ENCODE measurements at places on chromosomes 7 and 10.

DNA sequence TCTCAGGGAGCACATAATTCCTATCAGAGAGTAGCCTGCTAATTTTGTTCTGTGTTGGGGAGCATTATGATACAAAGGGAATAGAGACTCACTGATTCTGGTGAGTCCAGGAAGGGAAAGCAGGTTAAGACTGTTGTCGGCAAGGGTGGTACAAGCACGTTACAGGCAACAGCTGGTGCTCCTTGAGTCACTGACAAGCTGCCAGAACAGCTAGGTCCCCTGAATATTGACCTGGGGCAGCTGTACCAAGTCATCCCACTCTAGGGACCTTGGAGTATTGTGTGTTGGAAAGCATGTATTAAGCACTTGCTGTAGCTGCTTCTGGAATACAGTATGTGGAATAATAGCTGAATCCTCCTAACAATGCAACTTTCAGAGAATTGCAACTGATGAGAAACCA lies 37.0 kb upstream of the GLCCI1 start:
- no peak for DNase-seq

DNA sequence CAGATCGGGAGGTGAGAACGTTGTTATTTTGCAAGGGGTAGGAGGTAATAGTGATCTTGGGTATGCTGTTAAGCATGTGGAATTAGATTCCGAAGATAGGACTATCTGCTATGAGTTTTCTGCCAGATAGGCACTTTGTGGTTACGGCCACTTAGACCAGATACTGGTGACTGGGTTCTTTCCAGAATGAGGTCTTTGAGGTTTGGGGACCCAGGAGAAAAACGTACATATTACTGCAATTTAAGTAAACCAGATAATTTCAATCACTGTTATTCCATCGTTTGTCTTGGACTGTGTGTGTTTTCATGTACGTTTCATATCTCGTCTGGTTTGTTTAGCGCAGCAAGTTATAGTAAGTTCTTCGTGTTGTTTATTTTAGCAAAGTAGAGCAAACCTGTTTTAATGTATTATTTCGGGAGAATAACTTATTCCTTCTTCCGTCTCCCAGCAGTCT lies 312 bp downstream of the ARL4A start:
- DNase-seq = no peak

GRCh38 chr10:27644307-27644939 lies 101.2 kb downstream of the MKX start:
- no peak for DNase-seq

DNA sequence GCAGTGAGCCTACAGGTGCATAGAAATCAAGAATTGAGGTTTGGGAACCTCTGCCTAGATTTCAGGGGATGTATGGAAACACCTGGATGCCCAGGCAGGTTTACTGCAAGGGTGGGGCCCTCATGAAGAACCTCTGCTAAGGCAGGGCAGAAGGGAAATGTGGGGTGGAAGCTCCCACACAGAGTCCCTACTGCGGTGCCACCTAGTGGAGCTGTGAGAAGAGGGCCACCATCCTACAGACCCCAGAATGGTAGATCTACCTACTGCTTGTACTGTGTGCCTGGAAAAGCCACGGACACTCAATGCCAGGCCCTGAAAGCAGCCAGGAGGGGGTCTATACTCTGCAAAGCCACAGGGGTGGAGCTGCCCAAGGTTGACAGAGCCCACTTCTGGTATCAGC lies 533.5 kb downstream of the GPAM start:
- DNase-seq = no peak

DNA sequence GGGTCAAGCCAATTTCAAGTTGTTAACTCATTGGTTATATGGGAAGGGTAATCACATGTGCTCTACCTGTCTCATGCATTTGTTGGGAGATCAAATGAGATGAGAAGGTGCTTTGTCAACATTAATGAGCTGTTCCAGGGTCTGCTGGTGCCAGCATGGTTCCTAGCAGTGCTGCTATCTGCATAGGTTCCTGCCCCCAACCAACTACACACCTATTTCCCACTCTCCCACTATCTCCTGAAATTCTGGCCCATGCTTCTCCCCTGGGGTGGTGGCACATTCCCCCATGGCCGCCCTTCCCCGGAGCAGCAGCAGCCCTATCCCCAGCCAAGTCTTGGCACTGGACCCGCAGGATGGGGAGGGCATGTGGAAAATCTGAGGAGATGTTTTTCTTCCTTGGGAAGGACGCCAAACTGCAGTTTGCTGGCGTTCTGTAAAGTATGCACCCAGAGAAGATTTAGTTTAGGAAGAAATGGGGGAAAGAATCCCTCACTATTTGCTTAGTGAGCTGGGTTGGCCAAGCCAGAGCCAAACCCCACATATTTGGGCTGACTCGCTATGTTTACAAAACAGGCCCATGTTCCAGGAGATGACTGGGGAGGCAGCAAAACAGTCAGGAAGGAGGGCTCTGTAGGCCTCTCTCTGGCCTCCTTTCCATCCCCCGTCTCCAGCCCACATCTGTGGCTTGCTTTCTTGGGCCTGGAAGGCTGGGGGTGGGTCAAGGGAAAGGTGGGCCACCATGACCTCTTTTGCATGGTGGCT lies 42.5 kb downstream of the PPP1R3C start:
- no peak for DNase-seq

DNA sequence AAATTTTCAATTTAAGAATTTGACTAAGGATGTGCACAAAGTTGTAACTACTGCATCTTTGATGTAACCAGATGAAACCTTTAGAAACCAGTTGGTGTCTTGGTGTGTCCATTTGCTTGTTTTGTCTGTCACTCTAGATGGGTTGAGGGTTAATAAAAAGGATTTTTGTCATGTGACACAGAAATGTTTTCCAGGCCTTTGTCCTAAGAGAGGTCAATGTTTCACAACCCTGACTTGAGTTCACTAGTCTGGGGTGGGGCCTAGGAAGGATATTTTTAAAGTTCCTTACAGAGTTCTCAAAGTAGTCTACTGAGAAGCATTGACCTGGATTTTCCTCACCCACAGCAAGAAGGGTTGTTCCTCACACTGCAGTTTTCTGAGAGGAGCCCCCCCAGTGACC lies 90.3 kb downstream of the HERPUD2 start:
- no peak for DNase-seq

DNA sequence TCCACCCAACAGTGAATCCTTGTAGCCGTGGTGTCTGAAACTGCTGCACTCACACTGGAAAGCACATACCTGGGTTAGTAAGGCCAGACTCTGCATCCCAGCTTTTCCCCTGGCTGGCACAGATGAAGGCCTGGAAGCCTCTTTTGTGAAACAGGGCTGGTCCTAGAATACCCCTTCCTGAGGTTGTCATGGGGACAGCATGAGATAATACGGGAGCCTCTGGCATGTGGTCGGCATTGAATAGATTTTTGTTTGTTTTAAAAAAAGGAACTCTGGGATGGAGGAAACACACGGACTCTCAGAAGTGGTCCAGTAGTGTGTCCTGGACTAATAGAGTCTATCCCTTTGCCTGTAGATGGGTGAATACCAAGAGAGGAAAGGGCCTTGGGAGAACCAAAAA lies 129.7 kb downstream of the TMEM178B start:
- no peak for DNase-seq

GRCh38 chr10:130022511-130023299 lies 58.6 kb upstream of the EBF3 start:
- DNase-seq = no peak

- no peak for DNase-seq
These were observed 319.7 kb downstream of the PTPRN2 start for GRCh38 chr7:158267742-158268435.

DNA sequence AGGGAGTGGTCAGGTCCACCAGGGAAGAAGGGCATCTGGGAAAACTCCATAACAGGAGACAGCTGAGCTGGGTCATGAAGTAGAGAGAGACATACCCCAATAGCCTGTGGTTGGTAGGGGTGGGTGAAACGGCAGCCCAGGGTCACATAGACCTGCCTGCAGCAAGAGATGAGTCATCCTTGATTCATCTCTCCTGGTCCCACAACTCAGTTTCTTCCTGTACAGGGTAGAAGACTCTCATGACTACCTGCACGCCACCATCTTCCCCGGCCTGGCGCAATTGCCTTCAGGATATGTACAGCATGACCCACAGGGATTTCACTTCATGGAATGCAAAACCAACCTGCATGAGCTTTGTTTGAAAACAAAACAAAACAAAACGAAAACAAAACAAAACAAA lies 45.1 kb upstream of the ADAM12 start:
- no peak for DNase-seq

- peak; percentile 28 for DNase-seq
These were observed 742 bp downstream of the LMBR1 start for GRCh38 chr7:156892081-156892800.

DNA sequence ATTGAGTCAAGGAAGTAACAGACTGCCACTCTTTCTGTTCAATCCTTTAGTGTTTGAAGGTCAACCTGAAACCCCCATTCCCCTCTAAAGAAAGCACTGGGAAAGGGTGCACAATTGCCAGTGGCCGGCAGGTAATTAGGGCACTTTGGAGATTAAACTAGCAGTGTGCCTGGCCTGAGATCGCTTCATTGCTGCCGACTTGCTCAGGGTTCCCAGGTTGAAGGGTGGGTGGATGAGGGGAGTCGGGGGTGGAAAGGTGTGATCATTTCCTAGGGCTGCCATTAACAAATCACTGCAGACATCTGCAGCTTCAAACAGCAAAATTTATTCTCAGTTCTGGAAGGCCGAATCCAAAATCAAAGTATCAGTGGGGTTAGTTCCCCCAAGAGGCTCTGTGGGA lies 16.3 kb upstream of the BTBD16 start:
- DNase-seq = no peak

DNA sequence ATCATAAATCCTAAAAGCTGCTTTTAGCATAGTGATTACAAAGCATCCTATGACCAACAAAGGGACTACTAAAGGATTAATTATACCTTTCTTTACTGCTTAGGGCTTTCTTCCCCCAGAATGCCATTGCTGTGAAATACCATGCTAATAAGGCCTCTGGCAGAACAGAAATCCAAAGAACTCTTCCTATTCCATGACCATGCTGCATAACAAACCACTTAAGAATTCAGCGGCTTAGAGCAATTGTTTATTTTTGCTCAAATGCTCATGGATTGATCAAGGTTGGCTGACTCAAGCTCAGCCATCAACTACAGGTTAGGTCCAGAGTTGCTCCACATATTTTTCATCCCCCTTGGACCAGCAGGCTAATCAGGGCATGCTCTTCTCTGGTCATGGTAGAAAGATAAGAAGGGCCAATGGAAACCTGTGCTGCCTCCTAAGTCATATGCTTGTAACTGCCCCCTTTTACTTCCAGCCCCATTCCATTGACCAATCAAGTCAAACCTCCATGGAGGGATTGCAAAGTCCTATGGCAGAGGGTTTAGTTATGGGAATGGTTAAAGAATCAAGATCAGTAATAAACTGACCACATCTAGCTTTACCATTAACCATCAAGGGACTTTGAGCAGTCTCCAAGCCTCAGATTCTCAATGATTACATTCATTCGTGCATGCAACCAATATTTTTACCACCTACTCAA lies 244.4 kb upstream of the FZD1 start:
- no peak for DNase-seq

- no peak for DNase-seq
These were observed 7.6 kb downstream of the STEAP4 start for GRCh38 chr7:88299126-88299525.

DNA sequence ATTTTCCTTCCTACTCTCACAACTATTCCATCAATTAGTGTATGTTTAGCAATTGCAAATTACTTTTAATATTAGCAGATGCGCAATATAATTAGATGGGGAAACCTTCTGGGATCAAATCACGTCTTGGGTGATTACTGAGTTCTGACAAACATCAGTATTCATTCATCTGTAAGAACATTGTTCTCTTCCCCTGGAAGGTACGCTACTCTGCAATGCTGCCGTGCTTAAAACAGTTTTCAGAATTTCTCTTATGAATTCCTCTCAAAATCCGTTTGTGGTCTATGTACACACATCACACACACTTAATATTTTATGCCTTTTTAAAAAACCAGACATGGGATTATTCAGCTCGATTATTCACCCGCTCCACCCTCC lies 237.5 kb upstream of the NEBL start:
- no peak for DNase-seq

- DNase-seq = peak; percentile 92
These were observed 77.0 kb upstream of the FAM20C start for GRCh38 chr7:115274-115911.

- DNase-seq = no peak
These were observed 78.0 kb downstream of the DKK1 start for GRCh38 chr10:52391927-52392602.

GRCh38 chr10:36946598-36946997 lies 178.8 kb upstream of the ANKRD30A start:
- no peak for DNase-seq

GRCh38 chr7:77456696-77457095 lies 40.5 kb upstream of the GSAP start:
- peak; percentile 43 for DNase-seq

DNA sequence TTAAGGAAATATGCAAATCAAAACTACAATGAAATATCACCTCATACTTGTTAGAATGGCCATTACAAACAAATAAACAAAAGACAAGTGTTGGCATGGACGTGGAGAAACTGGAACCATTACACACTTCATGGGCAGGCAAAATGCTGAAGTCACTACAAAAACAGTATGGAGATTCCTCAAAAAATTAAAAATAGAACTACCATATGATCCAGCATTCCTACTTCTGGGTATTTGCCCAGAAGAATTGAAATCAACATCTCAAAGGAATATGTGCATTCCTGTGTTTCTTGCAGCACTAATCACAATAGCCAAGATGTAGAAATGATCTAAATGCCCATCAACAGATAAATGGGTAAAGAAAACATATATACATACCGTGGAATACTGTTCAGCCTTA lies 83.6 kb downstream of the NRCAM start:
- DNase-seq = no peak

DNA sequence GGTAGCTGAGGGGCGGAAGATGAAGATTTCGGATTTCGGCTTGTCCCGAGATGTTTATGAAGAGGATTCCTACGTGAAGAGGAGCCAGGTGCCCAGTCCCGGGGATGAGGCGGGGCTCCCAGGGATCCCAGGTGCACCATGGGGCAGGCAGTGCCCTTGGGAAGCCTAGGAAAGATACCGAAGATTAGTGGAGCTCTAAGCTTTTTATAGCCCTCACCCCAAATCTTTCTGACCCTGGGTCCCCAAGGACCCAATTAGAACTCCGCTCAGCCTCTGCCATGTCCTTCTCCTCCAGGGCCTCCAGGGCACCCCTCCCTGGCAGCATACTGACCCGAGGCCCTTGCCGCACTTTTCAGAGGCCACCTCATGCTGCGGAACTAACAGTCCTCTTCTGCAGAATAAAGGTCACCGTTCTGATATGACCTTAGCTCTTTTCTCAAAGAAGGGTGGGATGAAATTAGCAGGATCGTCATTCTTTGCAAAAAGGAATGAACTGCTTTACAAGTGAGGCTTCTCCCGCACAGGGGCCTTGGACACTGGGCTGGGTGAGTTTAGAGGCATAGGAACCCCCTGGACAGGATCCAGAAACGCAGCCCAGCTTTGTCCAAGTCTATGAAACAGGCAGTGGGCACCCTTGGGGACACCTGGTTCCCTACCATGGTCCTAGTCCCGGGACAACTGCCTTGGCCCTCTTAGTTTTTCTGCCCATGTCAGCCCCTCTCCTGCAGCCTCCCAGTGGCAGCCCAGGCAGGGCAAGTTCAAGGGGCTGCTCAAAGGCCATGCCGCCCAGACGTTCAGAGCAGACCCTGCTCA lies 17.9 kb upstream of the CSGALNACT2 start:
- peak; percentile 16 for DNase-seq

GRCh38 chr10:35005868-35006267 lies 84.3 kb downstream of the CUL2 start:
- DNase-seq = peak; percentile 21
